Occipital lobe (tissue), 3 donors: ENCODE measurements at places on chromosomes 11 and 22.

- no peak for DNase-seq
These were observed 30.4 kb downstream of the DSCAML1 start for GRCh38 chr11:117766576-117766975.

DNA sequence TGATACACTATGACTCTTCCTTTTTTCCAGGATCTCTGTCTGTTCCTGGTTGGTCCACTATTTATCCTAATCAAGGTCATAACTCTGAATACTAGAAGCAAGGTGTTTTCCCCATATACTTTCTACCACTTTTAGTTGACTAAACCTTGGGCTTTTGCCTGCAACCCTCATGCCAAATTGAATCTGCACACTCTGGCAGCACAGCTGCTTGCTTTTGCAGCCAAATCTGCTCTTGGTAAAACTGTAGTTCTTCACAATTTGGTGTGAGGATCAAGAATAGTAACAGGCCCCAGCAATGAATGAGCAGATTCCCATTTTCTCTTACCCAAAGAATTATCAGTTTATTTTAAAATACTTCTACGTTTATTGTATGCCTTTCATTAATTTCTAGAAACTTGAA lies 586.5 kb upstream of the CNTN5 start:
- DNase-seq: peak; percentile 9

DNA sequence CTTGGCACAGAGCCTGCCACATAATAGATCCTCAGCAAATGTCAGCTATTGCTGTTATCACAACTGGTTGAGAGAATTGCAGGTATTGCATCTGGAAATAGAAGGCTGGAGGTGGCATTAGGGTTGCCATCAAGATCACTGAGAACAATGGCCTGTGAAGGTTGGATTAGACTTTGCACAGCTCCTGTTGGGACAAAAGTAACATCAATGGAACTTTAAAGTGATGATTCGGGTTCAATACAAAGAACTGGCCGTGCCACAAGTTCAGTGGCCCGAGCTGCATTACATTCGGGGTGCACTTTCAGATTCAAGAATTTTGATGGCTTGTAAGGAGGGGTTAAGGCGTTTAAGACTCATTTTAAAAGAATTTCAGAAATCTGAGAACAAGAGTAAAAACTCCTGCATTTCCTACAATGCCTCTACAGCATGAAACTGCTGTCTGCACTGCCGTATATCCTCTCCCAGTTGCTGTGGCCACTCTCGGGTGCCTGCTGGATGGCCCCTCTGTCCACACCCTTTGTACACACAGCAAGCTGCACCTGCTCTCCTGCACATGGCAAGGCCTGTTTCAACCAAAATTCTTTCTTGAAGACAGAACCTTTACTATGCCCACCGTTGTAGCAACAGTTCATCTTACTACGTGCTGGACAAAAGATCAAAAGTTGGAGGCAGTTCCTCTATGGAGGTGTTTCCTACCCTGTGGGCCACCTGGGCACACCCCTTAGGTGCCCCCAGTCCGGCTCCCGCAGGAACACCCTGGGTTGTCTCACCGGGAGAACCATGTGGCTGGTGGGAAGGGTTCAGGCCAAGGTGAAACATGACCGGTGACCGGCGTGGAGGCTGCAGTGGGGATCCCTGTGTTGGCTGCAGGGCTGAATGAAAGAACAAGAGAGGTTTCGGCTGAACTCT lies 17.5 kb upstream of the SHANK2 start:
- no peak for DNase-seq

DNA sequence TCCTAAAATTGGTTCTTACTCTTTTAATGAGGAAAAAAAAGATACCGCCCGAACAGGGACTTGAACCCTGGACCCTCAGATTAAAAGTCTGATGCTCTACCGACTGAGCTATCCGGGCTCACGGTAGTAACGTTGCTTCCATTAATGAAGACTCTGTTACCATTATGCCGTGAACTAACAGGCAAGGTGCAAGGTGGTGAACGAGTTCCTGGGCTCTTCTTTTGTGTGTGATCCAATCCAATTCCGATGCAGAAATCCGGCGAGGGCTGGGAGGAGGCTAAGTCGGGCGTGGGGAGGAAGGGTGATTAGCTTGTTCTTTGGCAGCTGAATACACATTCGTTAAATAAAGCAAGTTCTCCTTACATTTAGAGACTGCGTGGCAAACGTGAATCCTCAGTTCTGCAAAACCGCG lies 49.0 kb downstream of the OR4D9 start:
- DNase-seq: peak; percentile 75
